ENCODE measurements at places on chromosomes 11 and 22.

- peak; percentile 78 for DNase-seq
These were observed at the start of gene LTBP3 for GRCh38 chr11:65558002-65558929. Gene LTBP3, minus strand, starts transcription at chr11:65558359. Its CDS starts 400 bp downstream, at chr11:65557959.

DNA sequence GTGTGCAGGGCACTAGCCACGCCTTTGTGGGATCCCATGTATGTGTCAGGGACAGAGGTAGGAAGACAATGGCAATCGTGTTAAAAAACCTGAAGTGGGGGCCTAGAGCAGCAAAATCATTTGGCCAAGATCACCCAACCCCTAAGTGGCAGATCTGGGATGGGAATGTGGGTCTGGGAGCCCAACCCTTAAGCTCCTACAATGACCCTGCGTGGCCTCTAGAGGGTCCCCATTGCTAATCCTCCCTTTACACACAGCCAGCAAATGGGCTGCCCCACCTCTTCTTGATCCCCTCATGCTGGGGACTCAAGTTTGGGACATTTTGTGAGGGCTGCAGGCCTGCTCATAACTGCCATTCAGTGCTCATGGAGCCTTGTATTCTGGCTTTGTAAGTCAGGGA lies 73.2 kb upstream of the SUSD2 start:
- no peak for DNase-seq

- no peak for DNase-seq
These were observed 3.6 kb downstream of the C11orf86 start for GRCh38 chr11:66978717-66979116.

- DNase-seq = no peak
These were observed 32.5 kb upstream of the RASL10A start for GRCh38 chr22:29348041-29348440.

- no peak for DNase-seq
These were observed 92.4 kb downstream of the ISX start for GRCh38 chr22:35158336-35158735.

- DNase-seq = no peak
These were observed 64.7 kb downstream of the SLC1A2 start for GRCh38 chr11:35354644-35355043.

- no peak for DNase-seq
These were observed 16.0 kb downstream of the BCL9L start for GRCh38 chr11:118909619-118910308.

DNA sequence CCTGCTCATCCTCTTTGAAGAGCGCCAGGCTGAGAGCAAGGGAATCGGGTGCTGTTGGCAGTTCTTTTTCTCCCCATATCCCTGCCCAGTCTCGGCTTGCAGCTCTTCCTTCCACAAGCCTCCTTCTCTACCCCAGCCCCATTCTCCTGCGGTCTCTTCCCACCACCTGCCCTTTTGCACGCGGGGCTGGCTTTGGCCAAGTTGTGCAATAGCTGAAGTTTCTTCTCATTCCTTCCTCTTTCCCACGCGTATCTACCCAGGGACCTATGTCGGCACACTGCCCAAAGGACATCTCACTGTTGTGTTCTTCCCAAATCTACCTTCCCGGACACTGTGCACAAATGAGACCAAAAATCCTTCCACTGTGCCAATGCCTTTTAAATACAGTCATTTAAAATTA lies 22.3 kb upstream of the HTR3A start:
- DNase-seq = no peak

DNA sequence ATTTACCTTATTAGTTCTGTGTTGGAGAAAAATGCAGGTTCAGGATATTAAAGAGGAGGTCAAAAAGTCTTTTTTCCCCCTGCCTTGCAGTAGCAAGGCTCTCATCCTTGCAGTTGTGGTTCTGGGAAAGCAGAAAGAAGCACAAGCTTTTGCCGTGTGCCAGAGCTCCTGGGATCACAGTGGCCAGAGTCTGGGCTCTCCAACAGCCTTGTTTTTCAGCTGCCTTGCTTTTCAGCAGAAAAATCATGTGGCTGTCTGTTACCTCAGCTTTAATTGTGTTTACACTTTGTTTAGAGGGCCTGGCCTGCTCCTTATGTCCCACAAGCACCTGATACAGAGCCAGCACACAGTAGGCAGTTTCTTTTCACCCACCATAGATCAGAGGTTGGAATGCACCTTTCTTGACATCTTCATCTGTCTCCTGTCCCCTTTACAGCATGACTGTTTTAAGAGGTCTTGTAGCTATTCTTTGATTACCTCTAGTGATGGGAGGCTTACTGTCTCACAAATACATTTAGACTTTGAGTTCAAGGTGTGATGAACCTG lies 67.5 kb downstream of the TEAD1 start:
- no peak for DNase-seq

DNA sequence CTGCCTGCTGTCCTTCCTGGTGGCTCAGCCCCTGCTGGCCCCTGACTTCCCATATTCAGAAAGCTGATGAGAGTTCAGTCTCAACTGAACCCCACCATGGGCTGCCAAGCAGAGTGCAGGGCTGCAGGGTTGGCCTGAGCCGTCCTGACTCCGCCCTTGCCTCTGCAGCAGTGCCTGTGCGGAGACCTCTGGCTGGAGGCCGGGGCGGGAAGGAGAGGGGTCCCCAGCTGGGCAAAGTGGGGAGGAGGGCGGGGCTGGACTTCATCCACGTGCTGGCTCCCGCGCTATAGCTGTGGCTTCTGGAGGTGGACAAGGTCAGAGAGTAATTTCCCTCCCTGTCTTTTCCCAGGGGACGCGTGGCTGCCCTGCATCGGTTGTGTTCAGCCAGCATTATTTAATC lies 13.6 kb downstream of the GLB1L3 start:
- DNase-seq = no peak

DNA sequence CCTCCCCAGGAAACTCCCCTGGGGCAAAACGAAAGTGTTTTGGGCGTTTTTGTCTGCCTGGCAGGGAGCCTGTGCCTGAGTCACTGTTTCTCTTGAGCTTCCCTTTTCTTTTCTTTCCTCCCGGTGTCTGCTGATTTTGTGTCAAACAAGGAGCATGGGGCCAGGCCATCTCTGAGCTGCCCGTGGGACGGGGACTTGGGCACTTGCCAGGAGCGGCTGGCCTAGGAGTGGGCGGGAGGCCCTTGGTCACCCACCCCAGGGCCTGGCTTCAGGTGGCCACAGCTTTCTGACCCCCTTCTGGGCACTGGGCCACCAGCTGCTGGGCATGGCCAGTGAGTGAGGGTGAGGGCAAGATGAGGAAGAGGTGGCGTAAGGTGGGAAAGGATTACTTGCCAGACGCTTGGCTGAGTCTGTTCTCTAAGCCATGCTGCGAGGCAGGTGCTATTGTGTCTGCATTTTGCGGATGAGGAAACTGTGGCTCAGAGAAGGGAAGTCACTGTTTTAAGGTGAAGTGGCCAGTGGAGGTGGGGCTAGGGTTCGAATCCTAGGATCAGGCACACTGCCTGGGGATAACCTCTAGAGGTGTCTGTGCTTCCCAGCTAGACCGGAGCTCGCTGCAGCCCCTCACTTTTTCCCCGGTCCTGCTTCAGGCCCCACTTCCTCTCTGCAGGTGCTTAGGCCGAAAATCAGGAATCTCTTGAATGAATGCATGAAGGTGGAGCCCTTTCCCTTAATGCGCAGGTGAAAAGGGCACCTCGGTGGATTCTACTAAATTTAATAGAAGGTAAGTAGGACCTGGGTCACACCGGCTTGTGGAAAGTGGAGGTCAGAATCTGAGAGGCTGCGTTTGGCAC lies 7.8 kb upstream of the NFAM1 start:
- DNase-seq = peak; percentile 35

GRCh38 chr22:19890502-19891316 lies 36.0 kb upstream of the GNB1L start:
- DNase-seq = no peak

DNA sequence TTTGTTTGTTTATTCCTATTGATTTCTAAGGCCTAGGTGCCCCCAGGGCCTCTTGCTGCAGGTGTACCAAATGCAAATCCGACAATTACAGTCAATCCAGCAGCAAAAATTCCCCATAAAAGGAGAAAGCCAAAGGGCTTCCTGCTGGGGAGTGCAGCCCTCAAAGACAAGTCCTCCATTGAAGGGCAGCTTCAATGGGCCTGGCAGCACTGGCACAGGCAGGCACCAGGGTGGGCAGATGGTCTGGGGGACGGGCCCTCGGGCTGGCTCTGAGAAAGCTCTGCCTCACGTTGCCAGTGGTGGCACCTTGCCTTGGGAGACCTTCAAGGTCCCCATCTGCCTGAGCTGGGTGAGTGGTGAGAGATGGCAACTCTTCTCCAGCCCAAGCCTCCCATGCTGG lies 128.0 kb downstream of the DSCAML1 start:
- no peak for DNase-seq

DNA sequence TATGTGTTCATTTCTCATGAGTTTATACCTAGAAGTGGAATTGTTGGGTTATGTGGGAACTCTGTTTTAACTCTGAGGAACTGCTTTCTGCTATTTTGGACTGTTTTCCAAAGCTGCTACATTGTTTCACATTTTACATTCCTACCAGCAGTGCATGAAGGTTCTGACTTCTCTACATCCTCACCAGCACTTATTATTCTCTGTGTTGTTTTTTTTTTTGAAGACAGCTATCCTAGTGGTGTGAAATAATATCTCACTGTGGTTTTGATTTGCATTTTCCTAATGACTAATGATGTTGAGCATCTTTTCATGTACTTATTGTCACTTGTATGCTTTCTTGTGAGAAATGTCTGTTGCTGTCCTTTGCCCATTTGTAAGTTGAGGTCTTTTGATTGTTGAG lies 169.9 kb downstream of the COMMD9 start:
- DNase-seq = no peak

GRCh38 chr11:72529068-72529467 lies 94.7 kb upstream of the CLPB start:
- DNase-seq = no peak

- DNase-seq = no peak
These were observed 13.0 kb downstream of the CLPB start for GRCh38 chr11:72421351-72421750.

DNA sequence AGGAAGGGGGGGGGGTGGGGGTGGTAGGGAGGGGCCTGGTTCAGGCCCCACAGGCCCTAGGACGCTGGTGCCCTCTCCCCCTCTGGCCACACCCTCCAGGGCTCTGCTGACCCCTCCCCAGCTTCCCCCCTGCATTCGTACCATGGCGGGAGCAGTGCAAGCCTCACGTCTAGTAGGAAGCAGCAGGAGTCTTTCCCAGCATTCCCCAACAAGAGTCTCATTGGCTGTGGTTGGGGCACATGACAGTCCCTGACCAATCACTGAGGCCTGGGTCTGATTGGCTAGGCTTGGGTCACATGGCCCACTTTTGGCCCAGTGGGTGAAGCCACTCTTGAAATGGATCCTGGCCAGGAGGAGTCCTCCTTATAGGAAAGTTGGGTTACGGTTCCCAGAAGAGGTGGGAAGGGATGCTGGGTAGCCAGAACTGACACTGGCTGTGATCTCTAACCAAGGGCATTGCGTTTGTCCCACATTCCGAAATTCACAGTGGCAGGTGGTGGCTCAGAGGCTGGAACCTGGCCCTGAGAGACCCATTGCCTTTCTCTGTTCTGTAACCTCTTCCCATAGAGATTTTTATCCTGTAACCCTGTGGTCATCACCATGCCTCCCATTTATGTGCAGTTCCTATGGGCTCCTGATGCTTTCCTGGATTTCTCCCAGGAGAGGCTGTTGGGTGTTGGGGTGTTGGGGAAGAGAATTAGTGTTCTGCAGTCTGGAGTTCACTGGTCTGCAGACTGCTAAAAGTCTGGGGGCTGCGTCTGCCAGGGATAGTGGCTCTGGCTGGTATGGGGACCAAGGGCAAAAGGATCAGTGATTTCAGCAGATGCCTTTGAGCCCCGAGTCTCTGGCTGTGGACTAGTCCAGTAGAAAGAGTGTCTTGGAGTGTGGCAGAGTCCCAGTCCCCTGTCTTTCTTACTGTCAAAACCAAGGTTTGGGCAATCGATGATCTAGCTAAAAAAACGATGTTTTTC lies 58.9 kb upstream of the MYEOV start:
- DNase-seq = no peak

- DNase-seq = no peak
These were observed 1.6 kb downstream of the CRACR2B start for GRCh38 chr11:829176-829846.

GRCh38 chr11:132451942-132452601 lies 1080.2 kb downstream of the OPCML start:
- peak; percentile 36 for DNase-seq

GRCh38 chr22:49404576-49405241 lies 423.0 kb downstream of the BRD1 start:
- DNase-seq = no peak

DNA sequence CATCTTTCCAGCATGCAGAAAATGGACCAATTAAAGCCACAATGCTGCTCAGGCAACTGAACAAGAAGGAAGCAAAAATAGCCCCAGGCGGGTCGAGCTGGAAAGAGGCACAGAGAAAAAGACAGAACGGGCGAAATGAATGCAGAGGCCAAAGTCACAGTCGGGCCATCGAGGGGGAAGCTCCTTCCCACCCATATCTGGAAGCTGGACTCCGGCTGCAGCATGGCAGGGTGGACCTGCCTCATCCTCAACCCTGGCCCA lies 58.6 kb upstream of the PRDM11 start:
- no peak for DNase-seq

DNA sequence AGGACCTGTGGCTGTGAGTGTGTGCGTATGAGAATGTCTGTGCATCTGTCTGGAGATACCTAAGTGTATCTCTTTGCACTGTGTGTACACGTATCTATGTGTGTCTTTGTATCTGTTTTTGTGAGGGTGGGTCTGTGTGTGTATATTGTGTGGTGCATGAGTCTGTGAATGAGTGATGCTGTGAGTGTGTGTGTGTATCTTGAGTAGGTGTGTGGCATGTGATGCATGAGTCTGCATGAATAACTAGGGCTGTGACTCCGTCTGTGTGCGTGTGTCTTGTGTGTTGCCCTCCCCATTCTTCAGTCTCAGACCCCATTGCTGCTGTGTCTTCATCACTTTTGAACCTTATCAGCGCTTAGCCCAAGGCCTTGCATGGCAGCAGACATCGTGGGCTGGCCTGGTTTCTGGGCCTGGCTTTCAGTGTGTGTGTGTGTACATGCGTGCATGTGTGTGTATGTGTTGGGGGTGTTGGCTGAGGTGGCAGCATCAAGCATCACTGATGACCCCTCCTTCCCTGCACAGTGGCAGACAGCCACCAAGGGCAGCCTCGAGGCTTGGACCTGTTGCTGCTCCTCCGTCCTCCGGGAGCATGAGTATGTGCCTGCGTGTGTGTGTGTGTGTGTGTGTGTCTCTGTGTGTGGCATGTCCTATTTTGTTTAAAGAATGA lies 1.4 kb downstream of the SGSM1 start:
- peak; percentile 21 for DNase-seq

- DNase-seq = no peak
These were observed 2.7 kb downstream of the NLRP6 start for GRCh38 chr11:280706-281485.

Data from fibroblast of lung (primary cell).